ENCODE measurements at places on chromosomes 4 and X.

DNA sequence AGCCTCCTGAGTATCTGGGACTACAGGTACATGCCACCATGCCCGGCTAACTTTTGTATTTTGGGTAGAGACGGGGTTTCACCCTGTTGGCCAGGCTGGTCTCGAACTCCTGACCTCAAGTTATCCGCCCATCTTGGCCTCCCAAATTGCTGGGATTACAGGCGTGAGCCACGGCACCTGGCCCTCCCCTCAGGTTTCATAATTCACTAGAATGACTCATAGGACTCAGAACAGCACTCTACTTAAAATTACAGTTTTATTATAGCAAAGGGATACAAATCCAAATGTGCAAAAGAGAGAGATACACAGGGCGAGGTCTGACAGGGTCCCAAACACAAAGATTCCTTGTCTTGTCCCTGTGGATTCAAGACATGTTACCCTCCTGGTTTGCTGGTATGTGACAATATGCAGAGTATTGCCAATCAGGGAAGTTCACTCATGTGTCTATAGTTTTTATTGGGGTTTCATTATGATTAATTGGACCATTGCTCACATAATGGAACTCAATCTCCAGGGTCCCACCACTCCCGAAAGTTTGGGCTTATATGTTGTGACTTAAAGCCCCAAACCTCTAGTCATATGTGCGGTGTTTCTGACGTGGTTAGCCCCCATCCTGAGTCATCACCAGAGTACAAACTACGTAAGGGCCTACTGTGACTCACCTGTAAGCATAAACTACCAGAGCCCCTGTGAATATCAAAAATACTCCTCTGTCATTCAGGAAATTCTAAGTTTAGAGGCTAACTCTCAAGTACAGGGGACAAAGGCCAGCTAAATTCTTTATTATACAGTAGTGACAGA lies 5.2 kb downstream of the YIPF6 start:
- no peak for DNase-seq

DNA sequence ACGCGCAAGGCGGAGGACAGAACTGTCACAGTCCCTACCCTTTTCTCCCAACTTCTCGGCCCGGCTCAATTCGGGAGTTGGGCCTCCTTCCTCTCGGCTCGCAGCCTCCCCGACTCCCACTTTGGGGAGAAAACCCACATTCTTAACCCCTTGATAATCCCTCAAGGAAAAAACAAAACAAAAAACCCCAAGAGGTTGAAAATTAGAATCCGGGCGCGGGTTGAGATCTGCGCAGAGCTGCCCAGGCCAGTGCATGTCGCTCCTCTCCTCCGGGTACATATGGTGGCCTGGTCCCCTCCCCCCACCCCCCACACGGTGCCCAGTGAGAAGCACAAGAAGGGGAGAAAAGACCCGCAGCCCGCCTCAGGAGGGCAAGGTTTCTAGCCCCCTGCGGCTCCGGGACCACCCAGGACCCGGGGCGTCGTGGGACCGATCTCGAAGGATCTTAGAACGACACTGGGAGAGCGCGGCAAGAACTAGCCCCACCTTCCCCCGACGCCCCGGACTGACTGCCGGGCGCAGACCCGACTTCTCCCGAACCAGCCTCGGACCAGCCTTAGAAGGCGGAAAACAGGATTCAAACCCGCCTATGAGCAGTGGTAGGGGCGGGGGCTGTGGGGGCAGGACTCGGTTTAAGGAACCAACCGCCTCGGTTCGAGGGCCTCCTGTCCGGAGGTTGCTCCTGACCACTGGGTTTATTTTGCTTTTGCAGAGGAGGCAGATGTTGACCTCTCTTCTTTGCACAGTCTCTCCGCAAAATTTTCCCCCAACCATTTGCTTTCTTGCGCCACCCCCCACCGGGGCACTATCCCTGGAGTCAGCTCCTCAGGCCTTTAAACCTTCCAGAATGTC lies 2.5 kb upstream of the PDGFRA start:
- no peak for DNase-seq

DNA sequence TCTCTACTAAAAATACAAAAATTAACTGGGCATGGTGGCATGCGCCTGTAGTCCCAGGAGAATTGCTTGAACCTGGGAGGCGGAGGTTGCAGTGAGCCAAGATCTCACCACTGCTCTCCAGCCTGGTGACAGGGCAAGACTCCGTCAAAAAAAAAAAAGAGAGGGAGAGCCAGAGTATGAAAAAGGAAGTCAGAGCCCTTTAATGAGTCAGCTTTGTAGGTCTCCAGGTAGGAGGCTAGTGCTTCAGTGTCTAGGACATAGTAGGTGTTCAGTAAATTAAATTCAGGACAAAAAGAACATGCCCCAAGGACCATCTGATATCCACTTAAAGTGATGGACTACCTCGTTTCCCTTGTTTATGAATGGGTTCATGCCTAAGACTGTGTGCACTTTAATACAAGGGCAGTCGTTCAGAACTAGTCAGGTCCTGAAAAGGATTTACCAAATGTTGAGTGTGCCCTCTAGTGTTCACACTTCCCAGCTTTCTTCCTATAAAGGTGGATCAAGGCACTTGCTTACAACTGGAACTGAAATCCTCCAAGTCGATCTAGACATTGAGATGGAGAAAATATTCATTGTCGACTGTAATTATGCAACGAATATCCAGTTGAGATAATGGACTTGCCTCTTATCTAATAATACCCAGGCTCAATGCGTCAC lies 29.0 kb downstream of the F9 start:
- DNase-seq = no peak

DNA sequence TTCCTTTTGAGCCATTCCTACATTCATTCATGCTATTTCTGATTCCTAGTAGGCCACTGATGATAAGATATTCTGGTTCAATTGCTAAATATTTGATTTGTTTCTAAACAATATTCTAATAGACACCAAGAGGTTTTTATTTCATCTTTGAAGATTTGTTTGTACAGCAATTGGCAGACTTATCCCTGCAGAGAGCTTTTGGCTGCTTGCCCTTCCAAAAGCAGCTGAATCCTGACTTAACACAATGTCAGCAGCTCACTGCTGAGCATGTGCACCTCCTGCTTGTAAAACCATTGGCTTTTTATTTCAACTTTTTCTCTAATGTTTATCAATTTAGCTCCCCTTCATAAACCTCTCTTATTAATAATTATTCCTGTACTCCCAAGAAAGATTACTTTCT lies 45.3 kb downstream of the MMRN1 start:
- no peak for DNase-seq

GRCh38 chr4:144816668-144817067 lies 170.7 kb downstream of the HHIP start:
- DNase-seq = no peak

GRCh38 chr4:111678479-111678878 lies 466.8 kb upstream of the FAM241A start:
- DNase-seq = no peak

DNA sequence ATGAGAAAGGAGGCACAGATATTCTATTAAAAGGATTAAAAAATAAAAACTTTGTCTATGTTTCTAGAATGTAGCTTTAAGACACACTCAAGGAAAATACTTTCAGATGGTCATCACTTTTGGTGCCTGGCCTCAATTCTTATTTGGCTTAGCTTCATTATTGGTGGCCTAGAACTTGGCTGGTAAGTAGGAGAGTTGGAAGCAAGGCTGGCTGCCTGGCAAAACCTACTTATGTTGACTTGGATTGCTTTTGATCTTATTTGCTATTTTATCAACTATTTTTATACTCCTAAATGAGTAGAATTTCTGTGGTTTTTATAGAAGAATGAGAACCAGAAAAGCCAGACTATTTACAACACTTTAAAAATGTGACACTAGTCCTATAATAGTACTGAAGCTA lies 35.3 kb upstream of the JADE3 start:
- no peak for DNase-seq

- DNase-seq = no peak
Observed at GRCh38 chr4:56655209-56655626, 25.9 kb downstream of the HOPX start.

- DNase-seq = no peak
Observed at GRCh38 chrX:120299928-120300327, 11.3 kb downstream of the TMEM255A start.

DNA sequence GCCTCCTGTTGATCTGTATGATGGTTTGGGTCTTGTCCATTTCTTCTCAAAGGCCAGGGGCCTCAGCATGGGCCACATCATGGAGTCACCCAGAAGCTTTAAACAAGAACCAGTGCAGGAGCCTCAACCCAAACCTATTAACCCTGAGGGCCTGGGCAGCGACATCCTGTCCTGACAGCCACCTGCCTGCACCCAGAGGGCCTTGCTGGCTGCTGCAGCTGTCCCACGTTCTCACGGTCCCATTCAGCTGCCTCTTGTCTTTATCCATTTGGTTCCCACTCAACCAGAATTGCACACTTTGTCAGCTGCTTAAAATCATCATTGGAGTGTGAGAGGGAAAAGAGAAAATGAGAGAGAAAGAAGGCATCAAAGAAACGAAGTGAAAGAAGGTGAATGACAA lies 21.6 kb downstream of the C4orf50 start:
- DNase-seq = no peak

GRCh38 chr4:81648576-81649275 lies 177.0 kb upstream of the RASGEF1B start:
- no peak for DNase-seq

GRCh38 chrX:140190441-140191108 lies 225.3 kb upstream of the CXorf66 start:
- no peak for DNase-seq

GRCh38 chrX:12979616-12980015 lies 4.7 kb downstream of the TMSB4X start:
- DNase-seq = no peak

DNA sequence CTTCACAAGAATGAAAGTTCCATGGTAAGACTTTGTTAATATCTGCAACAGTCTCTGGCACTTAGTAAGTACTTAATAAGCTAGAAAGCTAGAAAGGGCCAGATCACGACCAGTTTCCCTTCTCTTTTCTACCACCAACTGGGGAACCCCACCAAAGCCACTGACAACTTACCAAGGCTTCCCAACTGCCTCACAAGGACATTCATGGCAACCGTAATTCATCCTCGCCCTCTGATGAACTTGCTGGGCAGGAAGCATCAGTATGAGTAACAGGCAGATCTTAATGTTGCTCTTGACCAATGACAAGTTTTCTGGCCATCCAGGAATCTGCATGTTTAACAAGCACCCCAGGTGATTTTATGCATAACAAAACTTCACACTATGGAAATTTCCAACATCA lies 23.2 kb upstream of the ZCCHC13 start:
- DNase-seq = no peak

DNA sequence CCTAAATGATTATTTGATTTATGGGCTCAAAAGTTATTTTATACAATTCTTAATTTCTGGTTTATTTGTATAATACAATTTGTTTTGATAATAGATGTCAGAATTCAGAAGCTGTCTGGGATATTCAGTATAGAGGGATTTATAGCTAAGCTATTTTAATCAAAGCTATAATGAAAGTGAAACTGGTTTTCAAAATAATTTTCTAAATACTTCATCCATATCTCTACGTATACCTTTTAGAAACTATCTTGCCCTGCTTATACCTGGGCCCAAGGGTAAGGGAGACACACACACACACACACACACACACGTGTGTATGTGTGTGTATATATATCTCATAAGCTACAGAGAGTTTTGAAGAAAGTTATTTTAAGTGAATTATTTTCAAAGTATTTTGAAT lies 2.9 kb downstream of the TMEM131L start:
- DNase-seq = no peak

DNA sequence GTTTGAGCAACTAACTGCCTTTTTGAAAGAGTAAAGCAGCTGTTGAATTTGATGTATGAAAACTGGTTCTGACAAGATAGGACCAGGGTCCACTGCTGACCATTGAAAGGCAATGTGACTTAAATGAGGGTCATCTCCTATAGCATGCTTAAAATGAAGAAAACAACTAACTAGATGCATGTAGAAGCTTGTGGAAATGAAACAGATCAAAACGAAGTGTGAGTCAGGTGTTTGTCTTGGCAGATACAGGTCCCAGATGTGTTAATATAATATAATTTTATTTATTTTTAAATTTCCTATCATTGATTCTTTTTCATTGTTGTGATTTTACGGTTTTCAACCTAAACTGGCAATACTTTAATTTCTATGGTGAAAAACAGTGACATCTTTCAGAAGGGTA lies 83.6 kb downstream of the ATOH1 start:
- DNase-seq = no peak

DNA sequence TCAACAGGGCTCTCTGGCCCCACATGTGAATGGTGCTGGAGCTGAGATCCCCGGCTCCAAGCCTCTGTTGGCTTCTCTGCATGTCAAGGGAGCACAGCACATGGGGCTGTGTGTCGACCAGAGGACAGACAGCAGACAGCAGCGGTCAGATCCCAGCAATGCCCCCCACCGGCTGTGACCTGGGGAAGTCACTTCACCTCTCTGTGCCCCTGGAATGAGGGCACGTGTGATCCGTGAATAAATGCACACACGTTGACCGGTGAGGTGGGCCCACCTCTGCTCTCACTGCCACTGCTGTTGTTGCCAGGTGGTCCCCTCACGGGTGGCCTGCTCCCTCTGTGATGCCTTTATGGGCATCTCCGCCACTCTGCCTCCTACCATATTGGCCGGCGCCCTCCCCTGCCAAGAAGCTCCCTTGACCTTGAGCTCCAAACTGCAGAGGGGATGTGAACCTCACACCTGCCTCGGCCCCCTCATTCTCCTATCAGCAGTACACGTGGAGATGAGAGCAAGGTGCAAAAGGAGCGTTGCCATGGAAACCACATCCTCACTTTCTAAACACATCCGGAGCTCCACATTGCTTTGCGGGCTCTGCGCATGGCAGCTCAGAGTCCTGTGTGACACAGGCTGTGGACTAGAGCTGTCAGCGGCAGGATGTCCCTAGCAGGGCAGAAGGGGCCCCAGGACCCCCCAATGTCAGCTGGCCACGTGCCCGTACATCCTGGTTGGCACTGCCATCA lies 75.4 kb downstream of the ABLIM2 start:
- DNase-seq = no peak

DNA sequence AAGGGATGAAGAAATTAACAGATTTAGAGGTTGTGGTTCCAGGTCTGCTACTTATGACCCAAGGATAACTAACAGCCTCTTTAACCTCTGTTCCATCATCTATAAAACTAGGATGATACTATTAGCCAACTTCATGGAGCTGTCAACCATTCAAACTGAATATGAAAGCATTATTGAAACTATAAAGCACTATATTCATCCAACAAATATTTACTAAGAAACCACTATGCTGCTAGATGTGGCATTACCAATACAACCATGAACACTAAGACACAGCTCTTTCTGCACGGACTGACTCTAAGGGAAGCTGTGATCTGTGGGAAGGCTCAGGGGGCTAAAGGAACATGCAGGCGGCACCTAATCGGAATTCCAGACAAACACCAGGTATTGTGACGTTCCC lies 66.0 kb downstream of the APBB2 start:
- DNase-seq = no peak

DNA sequence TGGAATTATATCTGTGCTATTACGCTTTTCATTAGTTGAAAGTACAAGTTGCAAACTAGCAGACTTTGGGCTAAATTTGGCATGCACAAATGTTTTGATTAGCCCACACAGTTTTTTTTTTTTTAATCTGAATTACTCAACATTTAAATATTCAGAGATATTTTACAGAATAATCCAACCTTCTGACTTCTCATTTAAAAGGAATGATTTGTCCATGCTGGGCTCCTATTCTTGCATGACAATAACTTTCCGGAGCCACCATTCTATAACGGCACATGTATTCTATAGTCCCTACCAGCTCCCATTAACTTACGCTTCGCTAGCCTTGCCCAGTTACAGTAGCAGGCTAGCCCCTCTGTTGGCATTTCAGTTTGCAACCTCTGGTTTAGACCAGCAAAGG lies 219.3 kb upstream of the FTHL17 start:
- no peak for DNase-seq
